Lower lobe of right lung (tissue), 2 donors: ENCODE measurements at places on chromosomes 2 and 18. TPM values are rescaled to one million over a fixed set of nuclear protein-coding genes. Genes with fewer than 3 reads are reported as not detected.
A peak's percentile ranks its signal among the peaks of the same experiment; 100 is the strongest.

The PROM2 gene
- total RNA-seq, result 6.0 TPM

- no peak overlapping the region for H3K4me3 ChIP-seq
- H3K4me1 ChIP-seq, result peaks cover 9% of the 10 kb centered on the region
- peak; percentile 88 for DNase-seq
- no peaks in the 10 kb centered on the region for H3K36me3 ChIP-seq
Observed at GRCh38 chr18:76398896-76399612, 96.0 kb downstream of the ZNF516 start.

- no peaks in the 10 kb centered on the region for H3K27me3 ChIP-seq
- DNase-seq, result peak; percentile 63
- no peak overlapping the region for H3K4me3 ChIP-seq
- H3K4me1 ChIP-seq, result no peaks in the 10 kb centered on the region
- H3K36me3 ChIP-seq, result peaks cover 51% of the 10 kb centered on the region
Observed at GRCh38 chr2:173264603-173265366, 89.9 kb upstream of the CDCA7 start.

- H3K27ac ChIP-seq, result no peak overlapping the region
- H3K4me1 ChIP-seq, result no peaks in the 10 kb centered on the region
- no peak overlapping the region for H3K4me3 ChIP-seq
- no peaks in the 10 kb centered on the region for H3K27me3 ChIP-seq
Observed at GRCh38 chr2:115077626-115078025, 635.2 kb downstream of the DPP10 start.

DNA sequence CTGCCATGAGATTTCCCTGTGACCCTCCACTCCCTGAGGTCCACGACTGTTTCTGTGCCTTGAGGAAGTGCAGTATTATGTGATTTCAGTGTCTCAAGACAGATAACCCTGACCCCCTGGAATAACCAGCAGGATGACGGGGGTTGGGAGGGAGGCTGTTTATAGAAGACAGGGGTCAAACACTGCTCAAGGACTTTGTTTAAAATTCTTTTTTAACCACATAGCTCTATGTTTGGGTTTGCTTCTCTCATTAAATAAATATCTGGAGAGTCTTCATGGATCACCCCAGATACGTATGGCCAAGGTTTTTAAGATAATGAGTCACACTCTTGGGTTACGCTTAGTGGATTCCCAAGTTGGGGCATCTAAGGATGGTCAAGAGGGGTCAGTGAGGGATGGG, 523.8 kb upstream of the TNP1 start:
- H3K4me1 ChIP-seq, result no peaks in the 10 kb centered on the region
- no peak overlapping the region for H3K4me3 ChIP-seq
- H3K27ac ChIP-seq, result no peak overlapping the region

DNA sequence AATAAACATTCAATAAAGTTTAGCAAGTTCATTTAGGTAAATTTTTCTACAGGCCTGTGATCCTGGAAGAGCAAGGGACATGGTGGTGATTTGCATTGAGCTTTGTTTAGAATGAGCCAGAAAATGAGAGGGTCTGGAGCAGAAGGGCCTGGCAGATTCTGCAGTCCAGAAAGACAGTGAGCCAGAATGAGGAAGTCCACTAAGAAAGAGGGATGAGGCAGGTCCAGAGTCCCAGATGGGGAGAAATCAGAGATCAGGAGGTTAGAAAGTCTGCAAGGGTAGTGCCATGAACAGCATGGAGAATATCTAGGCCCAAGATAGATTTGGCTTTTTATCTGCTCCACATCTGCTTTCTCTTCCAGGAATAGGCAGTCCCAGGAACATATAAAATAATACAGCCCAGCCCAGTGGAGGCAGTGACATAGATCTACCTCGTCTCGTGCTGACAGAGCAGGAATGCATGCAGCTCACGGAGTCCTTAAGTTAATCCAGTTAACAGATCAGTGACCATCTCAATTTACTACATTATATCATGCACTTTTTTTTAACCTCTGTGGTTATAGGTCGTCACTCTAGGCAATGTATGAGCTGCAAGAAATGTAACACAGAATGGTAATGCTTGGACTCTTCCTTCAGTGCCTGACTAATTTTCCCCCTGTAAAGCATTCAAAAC, 429.0 kb downstream of the SUCLG1 start:
- no peak for DNase-seq
- no peak overlapping the region for H3K4me3 ChIP-seq
- no peaks in the 10 kb centered on the region for H3K27me3 ChIP-seq
